ENCODE measurements at places on chromosomes 12 and 14. TPM values are rescaled to one million over a fixed set of nuclear protein-coding genes. Genes with fewer than 3 reads are reported as not detected.
A peak's percentile ranks its signal among the peaks of the same experiment; 100 is the strongest.

- DNase-seq, result peak; percentile 8
Observed at GRCh38 chr14:22226381-22226780, 362.6 kb downstream of the DAD1 start.

DNA sequence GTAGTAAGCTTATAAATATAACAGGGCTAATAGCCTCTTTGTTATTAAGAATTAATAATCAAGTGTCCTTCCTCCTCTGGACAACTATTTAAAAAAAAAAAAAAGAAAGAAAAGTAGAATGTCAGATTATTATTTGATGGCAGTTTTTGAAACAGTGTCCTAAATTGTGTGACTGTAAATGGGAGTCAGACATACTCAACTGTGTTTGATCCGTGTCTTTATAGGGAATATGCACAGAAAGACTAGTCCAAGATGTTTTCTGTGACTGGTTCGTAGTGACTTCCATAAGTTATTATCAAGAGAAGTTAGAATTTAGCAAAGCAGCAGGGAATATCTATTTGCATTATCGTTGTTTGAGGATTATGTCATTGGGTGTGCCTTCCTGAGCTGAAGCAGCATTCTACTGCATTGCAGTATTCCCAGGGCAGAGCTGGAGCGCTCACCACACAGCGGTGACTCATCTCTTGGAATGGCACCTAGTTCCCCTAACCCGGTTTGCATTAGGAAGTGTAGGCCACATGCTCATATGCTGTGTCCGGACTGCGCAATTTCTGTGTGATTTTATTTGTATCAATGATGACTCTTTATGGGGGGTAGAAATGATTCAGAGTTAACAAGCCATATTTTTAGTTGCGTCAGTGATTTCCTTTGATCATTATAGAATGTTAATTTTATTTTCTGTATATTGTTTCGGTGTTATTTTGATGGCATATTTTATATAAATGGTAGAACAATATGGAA, 7.9 kb downstream of the DYNC1H1 start:
- DNase-seq, result no peak

- no peak for DNase-seq
Observed at GRCh38 chr14:87529081-87529480, 463.9 kb downstream of the GALC start.

DNA sequence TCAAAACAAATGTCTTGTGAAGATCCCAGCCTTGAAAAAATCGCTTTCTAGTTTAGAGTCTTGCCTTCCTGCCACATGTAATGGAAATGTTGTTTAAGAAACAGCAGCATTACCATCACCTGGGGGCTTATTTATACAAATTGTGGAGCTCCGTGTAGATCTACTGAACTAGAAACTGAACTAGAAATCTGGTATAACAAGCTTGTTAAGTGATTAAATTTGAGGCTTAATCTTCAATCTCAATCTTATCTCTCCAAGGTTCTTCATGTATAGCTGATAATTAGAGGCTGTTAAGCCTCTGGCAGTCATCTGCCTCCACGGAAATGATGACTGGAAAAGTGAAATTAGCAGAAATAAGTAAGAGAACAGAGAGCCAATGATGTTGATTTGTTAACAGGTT, 92.0 kb upstream of the FGD4 start:
- DNase-seq, result no peak

- no peak for DNase-seq
Observed at GRCh38 chr12:94172973-94173372, 24.6 kb downstream of the PLXNC1 start.

DNA sequence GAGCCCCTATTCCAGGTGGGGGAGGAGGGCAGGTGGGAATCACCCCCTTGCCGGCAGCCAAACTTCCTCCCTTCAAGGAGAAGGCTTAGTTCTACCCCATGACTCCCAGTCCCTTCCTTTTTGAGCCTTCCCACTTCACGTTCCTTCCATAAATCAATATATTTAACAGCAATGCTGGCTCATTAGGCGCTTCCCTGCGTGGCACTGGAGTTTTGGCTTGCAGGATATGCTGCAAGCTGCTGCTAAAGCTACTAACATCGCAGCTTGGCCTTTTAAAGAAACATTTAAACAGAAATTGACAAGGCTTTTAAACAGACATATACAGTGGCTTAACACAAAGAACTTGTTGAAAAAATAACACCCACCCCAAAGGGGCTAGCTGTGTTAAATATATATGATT, 308.0 kb upstream of the FKBP4 start:
- DNase-seq, result no peak

- peak; percentile 51 for DNase-seq
Observed at GRCh38 chr12:6540181-6540877, 6.0 kb downstream of the GAPDH start.

- DNase-seq, result no peak
Observed at GRCh38 chr12:41011939-41012338, 176.2 kb upstream of the PDZRN4 start.

- no peak for DNase-seq
Observed at GRCh38 chr12:97912943-97913342, 450.3 kb downstream of the RMST start.

- DNase-seq, result no peak
Observed at GRCh38 chr12:127909041-127909440, 357.9 kb upstream of the TMEM132C start.

DNA sequence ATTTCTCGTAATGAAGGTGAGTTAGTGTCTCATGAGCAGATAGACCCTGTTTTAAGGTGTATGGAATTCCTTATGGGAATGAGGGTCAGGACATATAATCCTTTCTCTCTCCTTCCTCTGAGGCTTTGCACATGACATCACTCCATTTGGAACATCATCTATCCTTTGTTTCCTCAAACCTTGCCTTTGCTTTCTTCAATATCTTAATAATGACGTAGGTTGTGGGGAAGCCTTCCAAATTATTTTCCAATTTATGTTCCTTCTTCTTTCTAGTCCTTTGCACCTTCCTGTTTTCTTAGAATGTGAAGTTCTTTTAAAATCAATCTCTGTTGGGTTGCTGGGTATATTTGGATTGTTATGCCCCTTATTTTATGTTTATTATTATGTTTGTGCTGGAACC, 502.9 kb upstream of the STXBP6 start:
- no peak for DNase-seq

DNA sequence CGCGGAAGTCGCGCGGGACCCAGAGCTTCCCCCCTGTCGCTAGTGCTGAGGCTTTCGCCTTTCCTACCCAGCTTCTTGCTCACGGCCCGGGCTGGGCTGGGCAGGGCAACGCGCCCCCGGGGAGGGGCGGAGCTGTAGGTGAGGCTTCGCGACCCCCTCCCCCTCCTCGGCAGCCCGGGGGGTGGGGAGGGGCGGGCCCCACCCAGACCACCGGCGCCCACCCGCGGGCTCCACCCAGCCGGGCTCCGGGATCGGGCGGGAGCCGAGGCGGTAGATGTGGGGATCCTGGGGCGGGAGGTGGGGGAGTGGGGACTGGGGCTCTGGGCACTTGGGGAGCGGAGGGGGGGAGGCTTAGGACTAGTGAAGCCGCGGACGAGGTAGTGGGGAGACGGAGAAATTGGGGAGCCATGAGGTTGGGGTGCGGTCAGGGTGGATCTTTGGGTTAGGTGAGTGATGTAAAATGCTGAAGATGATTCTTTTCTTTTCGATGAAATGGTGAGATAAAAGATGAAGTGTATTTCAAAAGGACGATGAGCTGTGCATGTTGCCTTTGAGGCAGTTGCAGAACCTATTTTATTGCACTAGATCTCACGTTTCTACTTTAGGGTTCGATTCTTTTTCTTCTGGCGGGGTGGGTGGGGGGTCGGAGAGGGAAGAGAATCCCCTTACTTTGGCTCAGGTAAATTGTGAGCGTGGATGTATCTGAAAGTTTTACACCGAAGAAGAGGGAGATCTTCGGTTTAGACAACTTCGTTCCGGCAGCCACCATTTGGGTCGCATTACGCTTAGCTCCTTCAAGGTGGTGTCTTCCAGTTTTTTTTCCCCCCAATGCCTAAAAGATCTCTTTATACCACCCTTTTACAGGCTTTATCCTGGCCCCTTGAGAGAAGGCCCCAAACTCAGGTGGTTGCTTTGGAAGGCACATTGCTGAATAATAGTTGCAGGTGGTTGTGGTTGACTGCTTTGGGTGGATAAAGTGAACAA, 619 bp downstream of the ERC1 start:
- DNase-seq, result peak; percentile 70

DNA sequence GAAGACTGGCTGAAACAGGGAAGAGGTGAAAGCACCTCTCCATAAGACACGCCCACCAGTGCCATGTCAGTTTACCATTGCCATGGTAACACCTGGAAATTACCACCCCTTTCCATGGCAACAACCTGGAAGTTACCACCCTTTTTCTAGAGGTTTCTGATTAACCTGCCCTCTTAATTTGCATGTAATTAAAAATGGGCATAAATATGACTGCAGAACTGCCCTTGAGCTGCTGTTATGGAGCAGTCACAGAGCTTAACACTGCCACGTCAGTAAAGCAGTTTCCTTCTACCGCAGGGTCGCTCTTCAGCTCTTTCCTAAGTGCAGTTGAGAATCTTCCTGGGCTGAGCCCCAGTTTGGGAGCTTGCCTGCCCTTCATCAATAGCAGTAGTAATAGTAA, 55.2 kb downstream of the RASSF3 start:
- no peak for DNase-seq

DNA sequence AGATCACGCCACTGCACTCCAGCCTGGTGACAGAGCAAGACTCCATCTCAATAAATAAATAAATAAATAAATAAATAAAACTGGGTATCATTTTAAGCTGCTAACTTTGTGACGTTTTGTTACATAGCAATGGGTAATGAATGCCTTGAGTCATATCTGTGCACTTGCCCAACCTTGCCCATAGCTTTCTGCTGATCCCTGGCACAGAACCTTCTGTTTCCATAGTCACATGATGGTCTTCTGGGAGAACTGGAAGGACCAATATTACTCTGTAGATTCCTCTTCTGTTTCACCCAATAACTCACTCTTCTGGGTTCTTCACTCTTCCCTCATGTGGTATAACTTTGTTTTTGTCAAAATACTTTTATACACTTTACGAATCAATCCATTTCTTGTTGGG, 140.8 kb downstream of the SCARB1 start:
- no peak for DNase-seq

GRCh38 chr12:52043386-52044212, 7.6 kb upstream of the NR4A1 start:
- DNase-seq, result no peak

DNA sequence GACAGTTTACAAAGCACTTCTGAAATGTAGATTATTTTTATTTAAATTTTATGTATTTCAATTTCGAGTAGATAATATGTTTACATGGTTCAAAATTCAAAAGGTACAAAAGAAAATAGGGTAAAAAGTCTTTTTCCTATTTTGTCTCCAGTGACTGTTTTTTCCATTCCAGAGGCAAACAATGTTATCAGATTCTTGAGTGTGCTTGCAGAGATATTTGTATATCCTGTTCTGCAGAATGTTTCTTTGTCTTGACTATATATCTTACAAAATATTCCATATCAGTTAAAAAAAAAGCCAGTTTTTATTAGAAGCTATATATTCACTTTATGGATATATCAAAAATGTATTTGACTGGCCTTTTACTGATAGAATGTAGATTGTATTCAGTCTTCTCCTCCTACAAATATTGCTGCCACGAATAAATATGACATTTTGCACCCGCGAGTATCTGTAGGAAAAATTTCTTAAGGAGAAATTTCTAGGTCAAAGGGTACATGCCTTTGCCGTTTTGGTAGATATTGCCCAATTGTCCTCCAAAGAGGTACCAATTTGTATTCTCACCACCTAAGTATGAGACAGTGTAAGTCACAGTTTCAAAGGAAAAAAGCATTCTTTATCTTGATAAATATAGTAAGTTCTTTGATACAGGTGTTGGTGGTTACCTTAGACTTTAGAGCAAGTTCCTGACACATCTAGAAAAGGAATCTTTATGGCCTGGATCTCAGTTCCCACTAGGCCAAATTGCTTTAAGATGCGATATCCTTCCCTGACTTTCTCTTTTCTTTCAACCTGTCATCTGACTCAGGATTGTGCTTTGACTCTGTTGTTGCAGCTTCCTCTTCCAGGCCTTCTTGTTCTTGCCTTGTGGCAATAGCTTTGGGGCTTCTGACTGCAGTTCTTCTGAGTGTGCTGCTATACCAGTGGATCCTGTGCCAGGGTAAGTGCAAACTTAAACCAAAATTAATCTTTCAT, 2.3 kb downstream of the KLRG1 start:
- no peak for DNase-seq

- DNase-seq, result no peak
Observed at GRCh38 chr12:112979041-112979680, 842 bp downstream of the OAS2 start.

DNA sequence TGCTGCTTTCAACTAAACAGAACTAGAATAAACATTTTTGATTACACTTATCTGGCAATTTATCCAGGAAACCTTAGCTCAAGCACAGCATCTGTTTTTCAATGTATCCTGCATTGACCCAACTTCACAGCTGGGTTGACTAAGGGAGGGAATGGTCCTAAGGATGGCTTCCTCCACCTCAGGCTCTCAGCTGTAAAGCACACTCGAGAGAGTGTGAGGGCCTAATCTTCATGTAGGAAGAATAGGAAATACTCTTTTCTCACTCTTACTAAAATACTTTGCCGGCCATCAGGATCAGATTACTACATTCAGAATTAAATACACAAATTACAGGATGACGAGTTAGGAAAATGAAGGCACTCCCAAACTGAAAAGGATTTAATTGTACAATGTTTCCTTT, 7.2 kb downstream of the SETD3 start:
- DNase-seq, result no peak

DNA sequence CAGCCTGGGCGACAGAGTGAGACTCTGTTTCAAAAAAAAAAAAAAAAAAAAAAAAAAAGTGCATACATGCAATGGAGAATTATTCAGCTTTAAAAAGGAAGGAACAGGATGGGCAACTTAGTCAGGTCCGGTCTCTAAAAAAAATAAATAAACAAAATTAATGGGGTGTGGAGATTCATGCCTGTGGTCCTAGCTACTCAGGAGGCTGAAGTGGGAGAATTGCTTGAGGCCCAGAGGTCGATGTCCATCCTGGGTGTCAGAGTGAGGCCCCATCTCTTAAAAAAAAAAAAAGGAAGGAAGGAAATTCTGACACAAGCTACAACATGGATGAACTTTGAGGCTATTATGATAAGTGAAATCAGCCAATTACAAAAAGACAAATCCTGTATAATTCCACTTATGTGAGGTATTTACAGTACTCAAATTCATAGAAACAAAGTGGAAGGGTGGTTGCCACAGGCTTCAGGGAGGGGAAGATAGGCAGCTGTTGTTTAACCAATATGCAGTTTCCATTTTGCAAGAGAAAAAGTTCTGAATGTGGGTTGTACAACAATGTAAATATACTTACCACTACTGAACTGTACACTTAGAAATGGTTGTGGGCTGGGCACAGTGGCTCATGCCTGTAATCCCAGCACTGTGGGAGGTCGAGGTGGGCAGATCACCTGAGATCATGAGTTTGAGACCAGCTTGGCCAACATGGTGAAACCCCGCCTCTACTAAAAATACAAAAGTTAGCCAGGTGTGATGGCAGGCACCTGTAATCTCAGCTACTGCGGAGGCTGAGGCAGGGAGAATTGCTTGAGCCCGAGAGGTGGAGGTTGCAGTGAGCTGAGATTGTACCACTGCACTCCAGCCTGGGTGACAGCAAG, 12.3 kb upstream of the APOF start:
- no peak for DNase-seq

- DNase-seq, result no peak
Observed at GRCh38 chr12:1994429-1995143, 9.7 kb downstream of the DCP1B start.

The CSRP2 gene
- 21.1 TPM for polyA plus RNA-seq

The IFNG-AS1 gene
- not detected for polyA plus RNA-seq

The PEX5 gene
- 49.3 TPM for polyA plus RNA-seq

The ACIN1 gene
- 338 TPM for polyA plus RNA-seq

The TGFB3 gene
- polyA plus RNA-seq, result 202 TPM

The TESPA1 gene
- polyA plus RNA-seq, result 0.67 TPM
